Anterior cingulate cortex (tissue), 58 donors: ENCODE measurements at places on chromosomes 13 and 19.

DNA sequence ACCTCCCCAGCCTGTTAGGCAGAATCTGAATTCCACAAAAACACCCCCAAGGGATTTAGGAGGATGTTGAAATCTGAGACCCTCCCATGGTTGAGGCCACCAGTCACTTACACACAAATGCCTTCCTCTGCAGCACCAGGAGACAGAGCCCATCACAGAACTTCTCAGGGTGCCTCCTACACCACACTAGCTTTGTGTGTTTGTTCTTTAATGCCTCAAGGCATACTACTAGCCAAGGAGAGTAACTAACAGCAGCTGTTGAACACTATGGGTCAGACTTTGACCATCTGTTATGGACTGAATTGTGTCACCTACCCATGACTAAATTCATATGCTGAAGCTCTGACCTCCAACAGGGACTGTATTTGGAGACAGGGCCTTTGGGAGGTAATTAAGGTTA, 9.5 kb upstream of the MED26 start:
- DNase-seq: no peak

GRCh38 chr13:34035676-34036325, 217.9 kb downstream of the RFC3 start:
- no peak for DNase-seq

- DNase-seq: no peak
Observed at GRCh38 chr13:45602183-45603170, 13.1 kb downstream of the ERICH6B start.

DNA sequence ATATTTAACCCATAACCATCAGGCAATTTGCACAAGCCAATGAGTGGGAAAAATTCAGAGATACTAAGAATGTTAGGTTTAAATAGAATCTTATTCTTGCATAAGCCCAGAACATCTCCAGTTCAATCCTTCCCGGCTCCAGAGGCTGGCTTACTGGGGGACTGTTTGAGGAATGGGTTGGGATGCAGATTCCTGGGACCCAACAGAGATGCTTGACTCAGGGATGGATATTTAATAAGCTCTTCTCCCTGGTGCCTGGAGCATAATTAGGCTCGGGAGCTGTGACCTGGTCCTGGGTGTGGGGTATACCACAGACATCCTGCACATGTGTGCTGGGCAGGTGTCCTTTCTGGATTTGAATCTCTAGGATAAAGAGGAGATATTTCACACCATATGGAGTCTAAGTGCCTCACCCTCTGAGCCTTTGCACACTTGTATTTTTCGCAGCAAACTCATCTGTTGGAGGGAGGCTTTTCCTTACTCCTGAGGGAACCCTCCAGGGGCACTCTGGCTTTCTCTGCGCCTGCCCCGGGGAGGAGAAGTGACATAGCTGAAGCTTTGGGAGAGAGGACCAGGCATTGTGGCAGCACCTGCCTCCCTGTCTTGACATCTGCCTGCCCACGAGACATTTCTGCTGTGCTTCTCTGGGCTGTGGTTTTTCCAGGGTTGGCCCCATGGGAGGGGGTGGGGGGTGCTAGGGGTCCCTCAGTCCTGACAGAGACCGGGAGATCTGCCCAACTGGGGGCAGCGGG, 36.1 kb upstream of the ANKRD10 start:
- no peak for DNase-seq
